ENCODE measurements at places on chromosomes 7 and 10.
A peak's percentile ranks its signal among the peaks of the same experiment; 100 is the strongest.

DNA sequence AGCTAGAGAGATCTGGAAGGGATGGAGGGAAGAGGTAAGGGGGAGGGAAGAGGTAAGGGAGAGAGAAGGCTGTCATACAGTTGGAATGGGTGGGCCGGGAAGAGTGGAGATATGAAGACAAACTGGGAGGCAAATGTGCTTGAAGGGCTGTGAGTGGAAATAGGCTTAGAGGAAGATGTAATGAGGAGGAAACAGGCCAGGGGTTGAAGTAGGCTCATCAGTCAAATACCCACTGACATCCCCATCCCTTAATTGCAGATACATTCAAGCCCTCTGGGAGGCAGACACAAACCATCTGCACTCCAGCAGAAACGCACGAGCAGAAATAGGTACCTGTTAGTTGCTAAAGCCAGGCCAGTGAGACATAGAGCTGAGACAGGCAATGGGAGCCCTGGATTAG, 2.1 kb downstream of the SYNPO2L start:
- peak; percentile 26 for DNase-seq

GRCh38 chr7:50470250-50471163, 20.4 kb upstream of the FIGNL1 start:
- no peak for DNase-seq

DNA sequence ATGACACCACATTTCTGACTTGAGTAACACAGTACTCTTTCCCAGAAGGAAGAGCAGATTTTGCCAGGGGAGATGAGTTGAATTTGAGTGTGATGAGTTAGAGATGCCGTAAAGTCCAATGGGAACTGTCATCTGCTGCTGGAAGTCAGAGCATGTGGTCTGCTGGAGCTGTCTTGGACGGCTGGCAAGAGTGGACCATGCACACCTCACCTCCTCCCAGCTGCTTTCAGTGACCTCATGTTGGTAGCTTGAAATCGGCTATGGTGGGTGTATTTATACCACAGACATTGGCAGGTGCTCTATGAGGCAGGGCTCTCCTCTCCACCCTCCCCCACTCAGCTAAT, 82.3 kb downstream of the COL13A1 start:
- DNase-seq, result no peak

- no peak for DNase-seq
Observed at GRCh38 chr7:26191974-26192479, 8.5 kb downstream of the HNRNPA2B1 start.

DNA sequence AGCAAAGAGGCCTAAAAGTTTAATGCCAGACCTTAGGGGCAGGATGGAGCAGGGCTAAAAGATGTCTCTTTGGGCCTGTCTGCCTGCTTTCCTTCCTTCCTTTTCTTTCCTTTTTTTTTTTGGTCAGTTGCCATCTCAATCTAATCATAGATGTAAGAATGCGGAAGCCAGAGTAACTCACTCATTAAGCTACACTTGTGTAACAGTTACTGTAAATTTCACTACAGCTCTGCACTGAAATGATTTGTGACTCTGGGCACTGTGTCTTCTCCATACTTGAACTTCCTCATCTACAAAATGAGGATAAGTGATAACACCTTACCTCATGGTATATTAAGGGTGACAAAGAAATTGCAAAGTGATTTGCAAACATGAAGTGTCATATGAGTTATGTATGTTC, 75.5 kb upstream of the AGK start:
- no peak for DNase-seq

DNA sequence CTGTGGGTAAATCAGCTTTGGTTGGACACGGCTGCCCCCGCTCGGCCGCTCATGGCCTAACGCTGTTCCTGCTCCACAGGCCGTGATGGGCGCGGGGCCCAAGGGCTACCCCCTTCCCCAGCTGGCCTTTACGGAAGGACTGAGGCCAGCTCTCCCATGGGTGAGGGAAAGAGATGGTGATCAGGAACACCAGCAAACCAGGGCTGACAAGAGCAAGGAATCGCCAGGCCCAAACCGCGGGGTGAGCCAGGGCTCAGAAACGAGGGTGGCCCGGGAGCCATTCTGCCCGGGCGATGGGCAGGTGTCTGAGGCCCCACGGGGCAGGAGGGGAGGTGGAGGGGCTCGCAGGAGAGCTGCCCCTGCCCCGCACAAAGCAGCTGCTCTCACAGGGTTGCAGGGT, 26.6 kb downstream of the GPER1 start:
- no peak for DNase-seq

DNA sequence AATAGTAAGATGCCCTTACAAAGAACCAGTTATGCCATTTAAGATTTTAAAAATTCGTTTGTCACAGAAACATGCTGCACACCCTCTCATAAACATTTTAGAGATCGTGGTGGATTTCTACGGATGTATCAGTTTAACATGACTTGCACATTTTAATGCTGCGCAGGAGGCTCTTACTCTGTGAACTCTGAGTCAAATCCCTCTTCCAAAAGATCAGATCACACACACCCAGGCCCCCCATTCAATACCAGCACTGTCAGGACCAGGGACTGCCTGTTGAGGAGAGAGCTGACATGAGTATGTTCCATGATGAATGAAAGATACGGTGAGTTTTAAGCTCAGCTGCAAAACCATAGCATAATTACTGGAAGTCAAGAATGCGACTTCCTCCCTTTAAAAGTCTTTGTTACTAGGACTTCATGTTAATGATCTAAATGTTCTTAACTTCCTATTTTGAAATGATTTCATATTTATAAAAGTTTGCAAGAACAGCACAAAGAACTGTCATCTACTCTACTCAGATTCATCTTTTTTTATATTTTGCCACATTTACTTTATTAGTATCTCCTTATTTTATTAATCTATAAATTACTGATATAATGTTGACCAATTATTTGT, 500.2 kb downstream of the GLRX3 start:
- DNase-seq, result no peak

DNA sequence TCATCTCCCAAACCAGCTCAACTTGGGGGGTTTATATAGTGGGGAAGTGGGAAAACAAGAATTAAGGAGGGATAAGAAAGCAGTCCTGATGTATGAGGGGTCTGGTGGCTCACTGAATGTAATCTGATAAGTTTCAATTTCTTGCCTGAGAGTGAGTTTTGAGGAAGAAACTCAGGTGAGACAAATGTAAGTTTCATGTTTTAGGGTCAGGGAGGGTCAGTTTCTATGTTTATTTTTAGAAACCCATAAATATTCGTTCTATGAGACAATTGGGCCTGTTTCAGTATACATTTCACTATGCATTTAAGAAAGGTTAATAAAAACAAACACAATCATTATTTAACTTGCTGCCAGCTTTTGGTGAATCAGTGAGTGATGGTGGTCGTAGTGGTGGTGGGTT, 128.0 kb upstream of the MBL2 start:
- no peak for DNase-seq

- no peak for DNase-seq
Observed at GRCh38 chr10:22466763-22467334, 121.6 kb downstream of the SPAG6 start.

DNA sequence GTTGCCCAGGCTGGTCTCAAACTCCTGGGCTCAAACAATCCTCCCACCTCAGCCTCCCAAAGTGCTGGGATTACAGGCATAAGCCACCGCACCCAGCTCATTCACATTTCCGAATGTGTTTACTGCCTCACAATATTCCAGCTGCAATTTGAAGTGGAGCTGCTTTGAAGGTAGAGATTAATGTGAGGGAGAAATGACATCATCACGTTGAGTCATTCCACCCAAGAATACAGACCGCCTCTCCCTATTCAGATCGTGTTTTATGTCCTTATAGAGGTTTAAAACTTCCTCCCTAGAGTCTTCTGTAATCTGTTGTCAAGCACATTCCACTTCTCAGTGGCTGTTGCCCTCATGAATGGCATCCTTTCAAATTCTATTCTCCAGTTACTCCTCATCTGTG, 100.4 kb upstream of the PDGFA start:
- DNase-seq, result peak; percentile 54

GRCh38 chr7:90701021-90701420, 104.9 kb downstream of the CDK14 start:
- no peak for DNase-seq

DNA sequence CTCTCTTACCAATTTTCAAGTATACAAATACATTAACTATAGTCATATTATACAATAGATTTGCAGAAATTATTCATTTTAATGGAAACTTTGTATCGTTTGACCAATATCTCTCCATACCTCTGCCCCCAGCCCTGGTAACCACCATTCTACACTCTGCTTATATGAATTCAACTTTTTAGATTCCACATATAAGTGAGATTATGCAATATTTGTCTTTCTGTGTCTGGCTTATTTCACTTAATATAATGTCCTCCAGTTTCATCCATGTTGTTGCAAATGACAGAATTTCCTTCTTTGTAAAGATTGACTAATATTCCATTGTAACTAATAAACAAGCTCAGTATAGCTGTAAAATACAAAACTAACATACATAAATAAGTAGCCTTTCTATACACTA, 55.4 kb downstream of the A1CF start:
- DNase-seq, result no peak

DNA sequence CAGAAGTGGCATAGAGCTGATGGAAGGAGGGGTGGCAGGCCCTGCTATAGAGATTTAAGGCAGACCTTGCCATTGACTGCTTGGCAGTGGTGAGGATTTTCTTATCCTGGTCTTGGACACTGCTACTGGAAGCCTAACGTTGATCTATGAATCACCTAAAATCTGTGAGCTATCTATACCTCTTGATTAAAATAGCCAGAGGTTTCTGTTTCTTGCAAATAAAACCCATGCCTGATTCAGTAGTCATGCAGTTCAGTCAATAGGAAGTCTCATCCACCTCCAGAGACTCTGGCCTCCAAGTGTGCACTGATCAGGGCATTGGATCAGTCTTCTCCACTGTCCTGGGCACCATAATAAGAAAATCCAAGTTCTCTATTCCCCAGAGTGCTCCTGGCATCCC, 286.5 kb downstream of the PTEN start:
- DNase-seq, result peak; percentile 54

GRCh38 chr10:124249812-124250432, 156.5 kb upstream of the CHST15 start:
- no peak for DNase-seq

- peak; percentile 56 for DNase-seq
Observed at GRCh38 chr7:16926283-16926682, 44.5 kb upstream of the AGR3 start.

GRCh38 chr7:124689931-124690330, 75.7 kb downstream of the GPR37 start:
- DNase-seq, result no peak

DNA sequence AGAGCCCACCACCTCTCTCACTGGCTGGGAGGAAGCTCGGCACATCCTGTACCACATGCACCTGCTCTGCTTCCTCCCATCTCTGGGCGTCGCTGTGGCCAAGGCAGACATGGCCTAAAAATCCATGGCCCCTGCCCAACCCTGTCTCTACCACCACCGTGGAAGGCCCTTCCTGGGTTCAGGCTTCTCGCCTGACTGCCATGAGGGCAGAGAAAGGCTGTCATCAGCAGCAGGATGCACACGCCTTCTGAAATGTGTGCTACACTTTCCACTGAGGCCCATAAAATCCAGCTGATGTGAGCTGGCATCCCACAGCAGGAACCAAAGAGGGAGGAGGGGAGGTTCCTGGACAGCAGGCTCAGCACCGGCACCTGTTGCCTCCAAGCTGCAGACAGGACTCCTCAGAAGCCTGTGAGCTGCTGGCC, 93.4 kb downstream of the PTPRN2 start:
- DNase-seq, result no peak

DNA sequence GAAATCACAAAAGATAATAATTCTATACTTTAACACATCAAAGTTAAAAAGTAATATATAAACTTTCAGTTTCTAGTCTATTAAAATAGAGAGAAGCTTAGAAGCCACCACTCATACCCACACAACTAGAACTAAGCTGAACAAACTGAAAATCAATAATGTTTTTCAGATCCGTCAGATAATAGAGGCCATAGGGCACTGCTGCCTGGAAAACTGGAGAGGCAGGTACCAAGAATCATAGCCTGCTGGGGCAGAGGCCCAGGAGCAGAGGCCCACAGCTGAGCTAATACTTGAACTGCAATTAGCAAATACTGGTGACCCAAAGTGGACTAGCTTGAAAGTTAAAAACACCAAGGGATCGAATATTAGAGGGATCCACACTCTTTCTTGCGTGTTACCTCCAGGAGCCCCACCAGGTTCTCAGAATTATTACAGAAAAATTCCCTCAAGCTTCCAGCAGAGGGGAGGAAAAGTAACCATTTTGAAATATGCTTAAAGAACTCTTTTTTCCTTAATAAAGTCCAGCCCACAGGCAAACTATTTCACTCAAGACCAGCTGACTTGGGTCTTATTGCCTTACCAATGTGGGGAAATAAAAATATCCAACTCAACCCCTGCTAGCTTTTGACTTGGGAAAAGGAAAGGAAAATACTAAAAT, 774.1 kb upstream of the IGFBP3 start:
- DNase-seq, result no peak

GRCh38 chr10:2279711-2280110, 542.4 kb upstream of the ADARB2 start:
- DNase-seq, result no peak

DNA sequence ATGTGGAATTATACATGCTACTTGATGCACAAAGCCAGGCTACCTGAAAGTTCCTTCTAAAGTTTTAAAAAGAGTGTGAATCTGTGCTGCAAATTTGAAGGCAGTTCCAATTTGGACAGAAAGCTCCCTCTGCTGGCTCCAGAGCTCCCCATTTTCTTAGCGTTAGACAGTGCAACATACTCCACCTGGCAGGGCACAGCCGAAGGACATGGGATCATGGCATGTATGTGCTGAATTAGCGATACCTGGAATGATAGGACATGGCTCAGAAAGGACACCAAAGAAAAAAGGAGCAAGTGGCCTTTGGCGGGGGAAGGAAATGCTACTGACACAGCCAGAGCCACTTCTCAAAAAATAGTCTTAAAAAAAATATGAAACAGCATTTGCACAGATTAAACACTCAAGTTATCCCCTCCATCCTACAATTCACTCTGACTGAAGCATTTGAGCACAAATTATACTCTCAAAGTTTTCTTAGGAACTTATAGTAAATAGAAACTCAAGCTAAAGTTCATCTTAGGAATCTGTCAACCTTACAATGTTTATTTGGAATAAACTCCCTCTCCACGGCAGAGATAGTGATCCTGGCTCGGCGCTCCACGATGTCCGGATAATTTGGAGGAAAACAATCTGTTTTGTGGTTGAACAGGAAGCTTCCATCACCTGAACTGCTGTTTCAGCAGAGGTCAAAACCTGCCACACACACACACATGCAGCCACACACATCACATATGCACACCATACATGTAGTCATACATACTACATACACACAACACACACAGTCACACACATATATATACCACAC, 80.0 kb downstream of the C7orf25 start:
- peak; percentile 34 for DNase-seq

DNA sequence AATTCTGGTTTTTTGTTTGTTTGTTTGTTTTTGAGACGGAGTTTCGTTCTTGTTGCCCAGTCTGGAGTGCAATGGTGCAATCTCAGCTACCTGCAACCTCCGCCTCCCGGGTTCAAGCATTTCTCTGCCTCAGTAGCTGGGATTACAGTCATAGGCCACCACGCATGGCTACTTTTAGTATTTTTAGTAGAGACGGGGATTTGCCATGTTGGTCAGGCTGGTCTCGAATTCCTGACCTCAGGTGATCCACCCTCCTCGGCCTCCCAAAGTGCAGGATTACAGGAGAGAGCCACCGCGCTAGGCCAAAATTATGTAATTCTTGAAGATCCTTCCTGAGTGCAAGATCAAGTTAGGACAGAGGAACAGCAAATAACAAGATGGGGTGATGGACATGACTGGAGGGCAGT, 719 bp downstream of the ZNF33B start:
- DNase-seq, result no peak
